HepG2 (cell line): ENCODE measurements at places on chromosomes 5 and 9. TPM values are rescaled to one million over a fixed set of nuclear protein-coding genes. Genes with fewer than 3 reads are reported as not detected.

Gene IFNA16
- total RNA-seq, result not detected in 2 replicates

GRCh38 chr5:97670447-97670846, 487.4 kb upstream of the RIOK2 start:
- no peak for DNase-seq

Gene ARID3C
- total RNA-seq, result not detected in 2 replicates

- DNase-seq, result no peak
These were observed 183.1 kb downstream of the HSPA4 start for GRCh38 chr5:133234911-133235310.

GRCh38 chr5:126103868-126104267, 319.3 kb upstream of the GRAMD2B start:
- DNase-seq, result no peak

Gene LCN1
- total RNA-seq, result not detected in 2 replicates

- no peak for DNase-seq
These were observed 18.4 kb upstream of the EGFL7 start for GRCh38 chr9:136644343-136644592.

DNA sequence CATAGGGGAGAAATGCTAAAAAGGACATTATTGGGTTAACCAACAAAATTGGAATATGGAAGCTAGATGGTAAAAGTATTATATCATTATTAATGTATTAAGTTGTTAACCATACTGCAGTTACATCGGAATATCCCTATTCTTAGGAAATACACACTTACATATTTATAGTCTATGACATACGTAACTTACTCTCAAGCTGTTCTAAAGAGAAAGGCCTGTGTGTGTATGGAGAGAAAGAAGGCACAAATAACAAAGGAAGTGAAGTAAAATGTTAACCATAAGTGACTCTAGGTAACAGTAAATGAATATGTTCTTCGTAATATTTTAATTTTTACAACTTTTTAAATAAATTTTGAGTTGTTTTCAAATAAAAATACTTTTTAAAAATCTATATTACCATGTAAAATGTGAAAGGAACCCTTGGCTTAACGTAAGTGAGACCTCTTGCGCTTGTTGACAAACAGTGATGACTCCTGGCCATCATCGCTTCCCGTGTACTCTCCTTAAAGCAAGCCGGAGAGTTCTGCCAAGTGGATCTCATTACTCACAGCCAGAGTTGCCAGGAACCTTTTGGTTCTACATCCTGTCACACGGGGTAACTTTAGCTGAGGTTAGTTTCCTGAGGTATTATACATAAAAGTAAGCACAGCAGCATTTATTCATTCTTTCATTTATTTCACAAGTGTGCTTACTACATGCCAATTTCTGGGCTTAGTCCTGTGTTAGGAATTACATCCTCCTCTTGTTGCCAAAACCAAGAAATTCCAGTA, 165.4 kb downstream of the EPB41L4A start:
- DNase-seq, result no peak

- peak; percentile 6 for DNase-seq
These were observed 244.7 kb upstream of the RPS23 start for GRCh38 chr5:82522897-82523296.

GRCh38 chr9:87184956-87185642, 237.8 kb upstream of the GAS1 start:
- DNase-seq, result no peak

Gene CDC37L1
- total RNA-seq, result 17.0 and 21.6 TPM in 2 replicates

GRCh38 chr5:139291051-139291450, 2.5 kb upstream of the MATR3 start:
- DNase-seq, result no peak

GRCh38 chr5:72487177-72487576, 20.0 kb downstream of the ZNF366 start:
- no peak for DNase-seq

DNA sequence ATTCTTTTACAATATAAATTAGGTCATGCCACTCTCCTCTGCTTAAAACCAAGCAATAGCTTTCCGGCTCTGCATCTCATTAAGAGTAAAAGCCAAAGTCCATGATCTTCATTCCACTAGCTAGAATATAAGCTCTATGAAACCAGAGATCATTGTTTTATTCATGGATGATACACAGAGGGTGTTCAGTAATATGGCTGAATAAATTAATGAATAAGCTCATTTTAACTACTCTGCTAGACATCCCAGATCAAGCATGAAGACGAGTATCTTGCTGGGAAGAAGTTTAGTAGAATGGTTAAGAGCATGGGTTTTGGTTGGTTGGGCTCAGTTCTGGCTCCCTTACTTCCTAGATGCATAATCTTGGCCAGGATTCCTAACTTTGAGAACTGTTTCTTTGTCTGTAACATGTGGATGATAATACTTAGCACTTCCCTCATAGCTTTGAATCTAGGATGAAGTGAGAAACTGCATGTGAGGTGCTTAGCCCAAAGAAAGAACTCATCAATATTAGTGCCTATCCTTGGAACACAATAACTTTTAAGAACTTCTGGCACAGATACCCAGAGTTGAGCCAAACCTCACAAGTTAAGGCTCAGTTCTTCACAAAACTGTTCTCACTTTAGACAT, 106.8 kb downstream of the MSX2 start:
- no peak for DNase-seq

Gene CMYA5
- total RNA-seq, result 0.13 and 0.18 TPM in 2 replicates

DNA sequence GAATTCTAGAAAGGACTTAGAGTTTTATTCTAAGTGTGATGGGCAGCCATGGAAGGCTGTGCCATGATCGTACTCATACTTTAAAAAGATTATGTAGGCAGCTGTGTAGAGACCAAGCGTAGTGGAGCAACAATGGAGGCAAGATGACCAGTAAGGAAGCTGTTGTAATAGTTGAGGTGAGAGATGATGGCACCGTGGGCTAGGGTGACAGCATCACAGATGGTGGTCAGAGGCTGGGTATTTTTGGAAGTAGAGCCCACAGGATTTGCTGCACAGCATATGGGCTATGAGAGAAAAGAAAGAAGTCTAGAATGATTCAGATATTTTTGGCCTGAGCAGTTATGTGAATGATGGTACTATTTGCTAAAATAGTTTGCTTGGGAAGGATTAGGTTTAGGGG, 7.7 kb downstream of the ARHGAP26 start:
- DNase-seq, result no peak

Gene PTGER4
- 0.11 TPM in 1 of 2 replicates, not detected in the other for total RNA-seq

DNA sequence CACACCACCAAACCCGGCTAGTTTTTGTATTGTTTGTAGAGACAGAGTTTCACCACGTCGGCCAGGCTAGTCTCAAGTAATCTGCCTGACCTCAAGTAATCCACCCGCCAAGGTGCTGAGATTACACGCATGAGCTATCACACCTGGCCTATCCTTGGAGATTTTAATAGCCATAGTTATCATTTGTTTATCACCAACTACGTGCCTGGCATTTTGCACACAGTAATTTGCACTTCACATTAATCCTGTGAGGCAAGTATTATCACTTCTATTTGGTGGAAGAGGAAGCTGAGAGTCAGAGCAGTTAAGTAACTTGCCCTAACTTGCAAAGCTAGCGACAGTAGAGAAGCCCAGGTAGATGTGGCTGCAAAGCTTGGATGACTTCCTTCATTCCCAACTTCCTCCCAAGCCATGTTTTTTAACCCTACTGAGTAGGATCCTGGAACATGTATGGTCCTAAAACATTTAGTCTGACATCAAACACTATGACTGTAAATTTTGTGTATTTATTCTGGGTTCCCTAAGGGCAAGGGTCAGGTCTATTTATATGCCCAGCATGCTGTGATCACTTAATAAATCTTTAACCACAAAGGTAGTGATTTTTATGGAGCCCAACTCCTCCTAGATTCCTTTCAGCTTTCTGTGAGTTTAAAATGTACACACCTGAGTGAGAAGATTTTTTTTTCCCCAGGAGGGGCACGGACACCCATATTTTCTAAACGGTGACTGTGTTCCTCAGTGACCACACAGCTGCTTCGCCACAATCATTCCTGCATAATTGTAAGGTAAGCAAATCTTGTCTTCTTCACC, 100.2 kb upstream of the RAI14 start:
- DNase-seq, result no peak

Gene SPEF2
- 2.3 and 2.4 TPM in 2 replicates for total RNA-seq

DNA sequence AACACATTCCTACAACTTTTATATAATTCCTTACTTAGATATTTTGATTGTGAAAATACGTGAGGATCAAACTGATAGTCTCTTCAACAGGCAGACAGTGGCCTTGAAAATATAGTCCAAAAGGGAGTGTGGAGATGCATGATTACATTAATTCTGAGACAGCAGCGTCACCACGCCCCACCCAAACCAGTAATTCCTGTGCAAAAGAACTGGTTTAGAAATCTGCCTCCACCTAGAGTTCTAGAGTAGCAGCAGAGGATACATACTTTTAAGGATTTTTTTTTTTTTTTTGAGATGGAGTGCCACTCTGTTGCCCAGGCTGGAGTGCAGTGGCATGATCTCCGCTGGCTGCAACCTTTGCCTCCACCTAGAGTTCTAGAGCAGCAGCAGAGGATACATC, 1.6 kb upstream of the TUT7 start:
- DNase-seq, result no peak

Gene ADRB2
- total RNA-seq, result not detected in 2 replicates

- DNase-seq, result no peak
These were observed 513.7 kb downstream of the CDK5RAP2 start for GRCh38 chr9:120066315-120066714.

GRCh38 chr9:81293651-81294050, 395.7 kb downstream of the TLE1 start:
- DNase-seq, result no peak

- DNase-seq, result no peak
These were observed 2.4 kb downstream of the ANXA6 start for GRCh38 chr5:151154931-151155774.

Gene FBP2
- not detected in 2 replicates for total RNA-seq

GRCh38 chr5:114924769-114925168, 244.9 kb downstream of the TRIM36 start:
- no peak for DNase-seq

GRCh38 chr5:108636135-108636853, 111.4 kb upstream of the FER start:
- no peak for DNase-seq

DNA sequence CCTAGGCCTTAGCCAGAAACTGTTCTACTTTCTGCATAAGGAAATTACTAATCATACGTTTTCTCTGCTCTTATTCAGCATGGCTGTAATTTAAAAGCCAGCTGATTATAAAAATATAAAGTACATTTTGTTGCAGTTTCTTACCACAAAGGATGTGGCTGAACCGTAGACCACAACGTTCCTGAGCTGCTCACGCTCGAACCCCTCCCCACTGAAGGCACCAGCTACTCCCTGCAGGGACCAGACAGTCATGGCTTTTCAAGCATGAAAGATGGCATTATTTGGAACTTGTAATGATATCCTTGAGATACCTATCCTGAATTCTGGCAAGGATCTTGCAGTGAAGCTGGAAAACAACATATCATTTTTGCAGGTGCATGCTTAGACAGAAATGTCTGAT, 91.8 kb upstream of the DMRT1 start:
- DNase-seq, result no peak
